Neural crest cell (in vitro differentiated cells): ENCODE measurements at places on chromosomes 11 and 22. TPM values are rescaled to one million over a fixed set of nuclear protein-coding genes. Genes with fewer than 3 reads are reported as not detected.
A peak's percentile ranks its signal among the peaks of the same experiment; 100 is the strongest.

MICALL1 gene
- 49.1 and 54.4 TPM in 2 replicates for total RNA-seq

DNAJB7 gene
- not detected in 2 replicates for total RNA-seq

TEX54 gene
- not detected in 2 replicates for total RNA-seq

DNA sequence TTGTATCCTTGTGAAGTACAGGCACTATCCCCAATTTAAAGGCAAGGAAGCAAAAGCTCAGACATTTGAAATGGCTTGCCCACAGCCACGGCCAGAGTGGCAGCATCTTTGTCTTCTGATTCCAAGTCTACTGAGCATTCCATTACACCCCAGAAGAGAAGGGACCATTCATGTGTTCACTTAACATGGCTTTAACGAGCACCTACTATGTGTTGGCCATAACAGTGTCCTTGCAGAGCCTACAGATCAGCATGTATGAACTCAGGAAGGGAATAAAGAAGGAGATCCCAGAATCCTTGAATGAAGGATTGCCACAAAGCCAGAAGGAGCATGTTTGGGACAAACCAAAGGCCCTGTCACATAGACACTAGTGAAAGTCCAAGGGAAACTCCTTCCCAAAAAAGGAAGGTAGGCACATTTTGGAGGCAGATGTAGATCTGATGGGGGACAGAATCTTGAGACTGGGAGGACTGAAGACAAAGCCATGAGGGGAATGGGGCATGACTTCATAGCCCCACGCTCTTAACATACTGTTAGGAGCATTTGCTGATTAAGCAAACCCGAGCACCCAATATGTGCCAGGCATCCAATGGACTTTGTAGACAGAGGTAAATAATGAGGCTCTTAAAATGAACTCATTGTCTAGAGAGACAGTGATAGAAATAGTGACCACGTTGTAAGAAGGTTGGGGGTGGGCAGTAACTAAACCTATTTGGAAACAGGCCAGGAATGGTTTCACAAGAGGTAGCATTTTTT, 54.9 kb downstream of the P4HA3 start:
- H3K4me1 ChIP-seq, result no peaks in the 10 kb centered on the region
- peaks cover 3% of the 10 kb centered on the region for H3K36me3 ChIP-seq
- no peak overlapping the region for H3K4me3 ChIP-seq
- no peak for DNase-seq

- no peaks in the 10 kb centered on the region for H3K36me3 ChIP-seq
- H3K27ac ChIP-seq, result no peak within 1 kb of the TSS
- DNase-seq, result no peak
- peak within 1 kb of the TSS; percentile 69 for H3K4me3 ChIP-seq
- H3K4me1 ChIP-seq, result peaks cover 6% of the 10 kb centered on the region
- peaks cover 94% of the 10 kb centered on the region for H3K27me3 ChIP-seq
These were observed at the start of gene PVALB for GRCh38 chr22:36816636-36817524. TSS of gene PVALB (minus strand) at chr22:36817035. CDS start at chr22:36817005, 30 bp downstream.
